Sigmoid colon (tissue), 7 donors: ENCODE measurements at places on chromosomes 2 and 18. TPM values are rescaled to one million over a fixed set of nuclear protein-coding genes. Genes with fewer than 3 reads are reported as not detected.
A peak's percentile ranks its signal among the peaks of the same experiment; 100 is the strongest.

NAPG gene
- polyA plus RNA-seq = 30.3 TPM

DNA sequence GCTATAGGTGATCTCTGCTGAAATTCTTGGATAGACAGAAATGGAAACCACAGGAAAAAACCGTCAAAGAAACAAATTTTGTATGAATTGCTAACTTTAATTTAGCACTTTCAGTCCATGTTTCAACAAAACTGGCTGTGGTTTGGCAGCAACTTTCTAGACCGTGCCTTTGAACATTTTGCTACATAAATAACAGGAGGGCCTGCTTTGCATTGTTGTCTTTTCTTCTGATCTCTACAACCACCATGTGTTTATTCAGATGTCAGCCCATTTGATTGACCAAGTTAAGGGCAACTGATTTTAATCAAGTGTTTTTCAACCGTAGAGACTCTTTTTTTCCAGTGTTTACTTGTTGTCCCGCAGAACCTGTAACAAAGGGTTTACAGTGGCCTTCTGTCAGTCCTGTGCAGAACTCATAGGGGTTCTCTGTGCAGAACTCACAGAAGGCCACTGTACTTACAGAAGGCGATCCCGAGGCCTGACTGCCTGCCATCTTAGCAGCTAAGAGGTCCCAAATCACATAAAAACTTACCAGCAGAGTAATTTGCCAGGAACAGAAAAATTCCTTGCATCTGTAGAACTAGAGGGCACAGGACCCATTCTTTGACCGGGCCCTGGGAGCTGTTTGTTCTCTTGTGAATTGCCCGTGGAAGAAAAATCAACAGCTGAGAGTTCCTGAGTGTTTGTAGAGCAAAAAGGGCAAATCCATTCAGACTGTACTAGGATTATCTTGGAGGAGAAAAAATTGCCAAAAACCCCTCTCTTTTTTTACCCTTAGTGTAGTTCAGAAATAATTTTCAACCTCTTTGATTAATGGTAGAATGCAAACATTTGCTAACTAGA, 120.6 kb downstream of the PRKRA start:
- DNase-seq = no peak

DNA sequence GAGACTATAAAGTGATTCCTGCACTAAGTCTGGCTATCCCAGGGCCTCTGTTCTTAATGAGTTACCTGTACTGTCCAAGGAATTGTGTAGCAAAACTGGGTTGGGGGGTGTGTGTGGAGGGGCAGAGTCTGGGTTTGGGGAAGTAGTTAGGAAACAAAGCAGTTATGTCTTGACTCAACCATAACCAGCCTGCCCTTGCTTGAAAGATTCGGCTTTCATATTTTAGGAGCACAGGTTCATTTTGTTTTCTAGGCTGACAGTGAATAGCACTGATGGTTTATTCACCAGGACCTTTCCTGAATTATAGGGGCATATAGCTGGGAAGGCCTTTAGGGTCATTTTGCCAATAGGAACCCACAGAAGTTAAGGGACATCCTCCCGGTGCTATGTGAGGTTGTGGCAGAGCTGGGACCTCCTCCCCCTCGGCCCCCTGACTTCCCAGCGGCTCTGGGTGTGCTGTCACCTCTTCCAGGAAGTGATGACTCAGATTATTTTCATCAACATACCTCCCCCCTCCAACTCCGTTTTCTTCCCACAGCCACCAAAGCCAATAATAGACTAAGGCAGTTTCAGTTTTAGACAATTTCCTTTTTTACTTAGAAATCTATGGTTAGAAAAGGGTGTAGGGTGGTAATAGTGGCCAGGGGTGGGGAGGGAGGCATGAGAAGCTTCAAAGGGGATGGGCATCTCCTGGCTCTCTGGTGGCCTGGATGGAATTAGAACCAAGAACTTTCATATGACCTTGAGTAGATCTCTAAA, 44.8 kb downstream of the SETBP1 start:
- peak; percentile 76 for DNase-seq

PLB1 gene
- polyA plus RNA-seq = 1.8 TPM

DNA sequence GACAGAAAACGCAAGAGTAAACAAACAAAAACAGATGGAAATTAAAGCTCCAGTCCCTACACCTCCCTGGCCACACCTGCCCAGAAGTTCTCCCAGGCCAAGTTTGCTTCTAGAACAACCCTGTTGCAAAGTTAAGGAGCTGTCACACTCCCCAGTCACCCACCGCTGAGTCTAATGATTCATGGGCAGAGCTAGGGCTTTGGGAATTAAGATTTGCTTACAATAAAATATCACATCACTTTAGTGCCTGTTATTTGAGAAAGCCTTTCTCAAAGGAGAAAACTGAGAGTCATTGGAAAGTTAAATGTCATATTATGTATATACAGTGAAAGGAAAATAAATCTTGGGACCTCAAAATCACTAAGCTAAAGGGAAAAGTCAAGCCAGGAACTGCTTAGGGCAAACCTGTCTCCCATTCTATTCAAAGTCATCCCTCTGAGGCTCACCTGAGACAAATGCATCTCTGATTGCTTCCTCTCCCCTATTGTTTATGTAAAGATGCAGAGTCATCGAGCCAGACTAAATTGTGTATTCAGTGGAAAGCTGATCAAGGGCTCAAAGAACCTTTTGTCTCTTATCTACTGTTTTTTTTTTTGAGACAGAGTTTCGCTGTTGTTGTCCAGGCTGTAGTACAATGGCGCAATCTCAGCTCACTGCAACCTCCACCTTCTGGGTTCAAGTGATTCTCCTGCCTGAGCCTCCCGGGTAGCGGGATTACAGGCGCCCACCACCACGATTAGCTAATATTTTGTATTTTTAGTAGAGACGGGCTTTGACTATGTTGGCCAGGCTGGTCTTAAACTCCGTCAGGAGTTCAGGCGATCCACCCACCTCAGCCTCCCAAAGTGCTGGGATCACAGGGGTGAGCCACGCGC, 2.8 kb downstream of the CRYGB start:
- no peak for DNase-seq

USP14 gene
- polyA plus RNA-seq = 11.4 TPM

DNA sequence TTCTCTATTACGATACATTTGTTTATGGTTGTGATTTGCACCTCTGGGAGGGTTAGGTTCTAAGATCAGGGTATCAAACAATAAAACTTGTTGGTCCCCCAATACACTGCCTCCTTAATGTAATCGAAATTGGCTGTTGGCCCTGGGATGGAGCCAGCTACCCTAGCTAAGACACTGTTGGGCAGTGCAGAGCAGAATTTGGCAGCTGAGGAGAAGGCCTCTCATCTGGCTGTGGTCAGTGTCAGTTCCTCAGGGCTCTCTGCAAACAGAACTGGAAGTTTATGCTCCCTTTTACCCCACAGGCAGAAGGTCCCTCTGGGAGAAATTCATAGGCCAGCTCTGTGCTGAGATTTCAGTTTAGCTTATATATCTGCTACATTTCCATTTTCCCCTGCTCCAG, 8.6 kb upstream of the HAAO start:
- no peak for DNase-seq

GRCh38 chr2:241852116-241852980, 6.3 kb downstream of the PDCD1 start:
- DNase-seq = peak; percentile 62

SERPINB4 gene
- polyA plus RNA-seq = 0.07 TPM

CROCC2 gene
- 0.09 TPM for polyA plus RNA-seq

GRCh38 chr2:219636144-219636915, 8.9 kb downstream of the SLC4A3 start:
- DNase-seq = peak; percentile 53

- DNase-seq = no peak
These were observed 5.5 kb upstream of the GPR75 start for GRCh38 chr2:53865264-53865663.

DNA sequence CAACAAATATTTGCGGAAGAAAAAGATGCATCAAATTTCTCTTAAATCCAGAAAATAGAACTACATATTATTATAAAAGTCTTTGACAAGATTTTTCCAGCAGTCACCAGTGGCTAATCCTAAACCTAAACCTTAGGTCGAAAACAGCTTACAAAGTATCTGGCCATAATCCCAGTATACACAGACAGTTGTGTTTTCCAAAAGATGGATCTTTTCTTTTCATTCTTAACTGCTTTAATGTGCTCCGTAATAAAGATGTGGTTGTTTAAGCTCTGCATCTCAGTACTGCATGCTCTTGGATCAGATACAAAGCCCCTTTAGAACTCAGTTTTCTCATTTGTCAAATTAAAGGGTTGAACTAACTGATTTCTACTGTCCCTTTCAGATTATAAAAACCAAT, 247.8 kb downstream of the TXNL1 start:
- DNase-seq = no peak

SF3B6 gene
- 255 TPM for polyA plus RNA-seq

REG1B gene
- 465 TPM for polyA plus RNA-seq

GRCh38 chr2:147595200-147595599, 249.6 kb upstream of the ACVR2A start:
- no peak for DNase-seq

DHRS9 gene
- polyA plus RNA-seq = 150 TPM

GRCh38 chr2:162217598-162217997, 25.6 kb downstream of the FAP start:
- DNase-seq = no peak

- DNase-seq = no peak
These were observed at the start of gene ABCA12 for GRCh38 chr2:215138479-215138878. TSS of gene ABCA12 (minus strand) at chr2:215138626. CDS start at chr2:215138208, 418 bp downstream.

GKN1 gene
- polyA plus RNA-seq = not detected

SCYGR4 gene
- polyA plus RNA-seq = not detected

IL18RAP gene
- polyA plus RNA-seq = 0.96 TPM

DNA sequence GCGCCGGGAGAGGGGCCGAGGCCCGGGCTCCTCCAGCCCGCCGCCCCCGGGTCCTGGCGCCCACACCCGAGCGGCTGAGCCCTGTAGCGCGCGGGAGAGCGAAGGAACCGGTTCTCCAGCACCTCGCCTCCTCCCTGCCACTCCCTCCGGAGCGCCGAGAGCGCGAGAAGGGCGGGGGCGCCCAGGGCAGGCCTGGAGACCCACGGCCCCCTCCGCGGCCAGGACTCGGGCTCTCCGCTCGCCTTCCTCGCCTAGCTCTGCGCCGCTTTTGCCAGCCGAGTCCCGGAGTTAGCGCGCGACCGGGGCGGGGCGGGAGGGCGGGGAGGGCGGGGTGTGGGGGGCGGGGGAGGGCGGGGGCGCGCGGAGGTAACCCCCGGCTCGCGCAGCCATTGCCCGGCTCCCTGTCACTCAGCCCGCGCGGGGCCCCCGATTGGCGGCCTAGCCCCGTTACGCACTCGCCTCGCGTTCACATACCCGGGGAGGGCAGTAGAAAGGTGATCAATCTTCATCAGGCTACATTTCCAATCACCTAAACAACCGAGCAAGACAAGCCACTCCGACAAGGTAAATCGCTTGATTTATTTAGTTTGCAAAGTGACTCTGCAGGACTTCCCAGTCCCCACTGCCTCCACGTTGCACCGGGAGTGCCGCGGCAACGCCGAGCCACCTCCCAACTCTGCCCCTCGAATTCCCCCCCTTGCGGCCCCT, at the start of gene OTX1:
Gene OTX1 (plus strand): TSS at position 497 of the 708 bp plus-strand sequence. CDS start 2,161 bp downstream, outside the sequence.
- DNase-seq = peak; percentile 56

DNA sequence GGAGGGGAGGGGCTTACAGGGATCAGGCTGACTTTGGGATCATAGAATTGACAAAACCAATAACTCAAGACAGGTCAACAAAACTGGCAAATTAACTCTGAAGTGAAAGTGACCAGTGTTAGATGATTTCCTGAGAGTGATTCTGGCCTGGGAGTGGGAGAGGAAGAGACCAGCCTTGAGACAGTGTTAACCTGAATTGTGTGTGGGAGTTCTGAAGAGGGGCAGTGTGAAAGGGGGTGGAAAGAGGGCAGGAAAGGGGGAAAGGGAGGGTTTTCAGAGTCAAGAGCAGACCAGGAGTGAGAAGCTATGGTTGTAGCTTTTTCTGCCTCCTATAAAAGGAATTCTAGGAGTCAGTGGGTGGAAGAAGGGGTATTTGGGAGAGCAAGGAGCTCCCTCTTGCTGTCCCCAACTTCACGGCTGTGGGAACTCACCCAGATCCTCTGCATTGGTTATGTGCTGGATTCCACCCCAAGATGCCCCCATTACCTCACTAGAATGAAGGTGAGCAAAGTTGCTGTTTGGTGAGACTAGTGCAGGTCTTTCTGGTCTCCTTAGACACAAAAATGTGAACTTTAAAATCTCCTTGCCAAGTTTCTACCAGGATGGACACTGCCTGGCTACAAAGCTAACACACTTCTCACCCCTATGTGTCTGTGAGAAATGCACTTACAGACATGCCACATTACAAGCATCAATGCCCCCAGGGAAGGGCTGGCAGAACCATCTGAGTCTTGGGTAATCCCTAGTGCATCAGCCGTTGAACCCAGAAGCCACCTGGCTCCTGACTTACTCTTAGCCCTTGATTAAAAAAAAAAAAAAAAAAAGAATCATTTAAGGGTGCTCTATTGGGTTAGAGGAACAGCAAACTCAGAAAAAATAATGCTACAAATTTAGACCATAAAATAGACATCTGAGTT, 61.6 kb downstream of the BMP10 start:
- no peak for DNase-seq

LYG2 gene
- polyA plus RNA-seq = not detected

THAP4 gene
- 69.3 TPM for polyA plus RNA-seq

HOXD12 gene
- polyA plus RNA-seq = not detected

STPG4 gene
- 0.60 TPM for polyA plus RNA-seq

DLGAP1 gene
- polyA plus RNA-seq = 0.13 TPM

DNA sequence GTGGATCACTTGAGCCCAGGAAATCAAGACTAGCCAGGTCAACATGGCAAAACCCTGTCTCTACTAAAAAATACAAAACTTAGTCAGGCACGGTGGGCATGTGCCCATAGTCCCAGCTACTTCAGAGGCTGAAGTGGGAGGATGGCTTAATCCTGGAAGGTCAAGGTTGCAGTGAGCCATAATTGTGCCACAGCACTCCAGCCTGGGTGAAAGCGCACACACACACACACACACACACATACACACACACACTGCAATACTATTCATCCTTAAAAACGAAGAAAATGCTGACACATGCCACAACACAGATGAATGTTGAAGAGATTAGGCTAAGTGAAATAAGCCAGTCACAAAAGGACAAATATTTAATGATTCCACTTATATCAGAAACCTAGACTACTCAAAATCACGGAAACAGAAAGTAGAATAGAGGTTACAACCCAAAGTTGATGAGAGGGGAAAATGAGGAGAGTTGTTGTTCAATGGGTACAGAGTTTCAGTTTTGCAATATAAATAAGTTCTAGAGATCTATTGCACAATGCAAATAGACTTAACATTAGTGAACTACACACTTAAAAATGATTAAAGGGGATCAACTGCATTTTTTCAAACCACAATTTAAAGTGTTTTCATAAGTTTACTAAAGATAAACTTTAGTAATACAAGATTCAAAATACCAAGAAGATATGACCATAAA, 114.5 kb downstream of the USP34 start:
- no peak for DNase-seq

GRCh38 chr2:74142340-74142739, 5.4 kb downstream of the BOLA3 start:
- no peak for DNase-seq

- no peak for DNase-seq
These were observed 18.6 kb downstream of the THADA start for GRCh38 chr2:43576981-43577892.

SERPINB10 gene
- polyA plus RNA-seq = not detected

PASK gene
- 16.4 TPM for polyA plus RNA-seq

RGPD3 gene
- polyA plus RNA-seq = not detected

GRCh38 chr2:172860336-172860707, 124.7 kb downstream of the RAPGEF4 start:
- no peak for DNase-seq

SALL3 gene
- not detected for polyA plus RNA-seq

GRCh38 chr2:53148221-53148620, 619.4 kb upstream of the CHAC2 start:
- DNase-seq = no peak
